ENCODE measurements at places on chromosomes 2 and 18.

DNA sequence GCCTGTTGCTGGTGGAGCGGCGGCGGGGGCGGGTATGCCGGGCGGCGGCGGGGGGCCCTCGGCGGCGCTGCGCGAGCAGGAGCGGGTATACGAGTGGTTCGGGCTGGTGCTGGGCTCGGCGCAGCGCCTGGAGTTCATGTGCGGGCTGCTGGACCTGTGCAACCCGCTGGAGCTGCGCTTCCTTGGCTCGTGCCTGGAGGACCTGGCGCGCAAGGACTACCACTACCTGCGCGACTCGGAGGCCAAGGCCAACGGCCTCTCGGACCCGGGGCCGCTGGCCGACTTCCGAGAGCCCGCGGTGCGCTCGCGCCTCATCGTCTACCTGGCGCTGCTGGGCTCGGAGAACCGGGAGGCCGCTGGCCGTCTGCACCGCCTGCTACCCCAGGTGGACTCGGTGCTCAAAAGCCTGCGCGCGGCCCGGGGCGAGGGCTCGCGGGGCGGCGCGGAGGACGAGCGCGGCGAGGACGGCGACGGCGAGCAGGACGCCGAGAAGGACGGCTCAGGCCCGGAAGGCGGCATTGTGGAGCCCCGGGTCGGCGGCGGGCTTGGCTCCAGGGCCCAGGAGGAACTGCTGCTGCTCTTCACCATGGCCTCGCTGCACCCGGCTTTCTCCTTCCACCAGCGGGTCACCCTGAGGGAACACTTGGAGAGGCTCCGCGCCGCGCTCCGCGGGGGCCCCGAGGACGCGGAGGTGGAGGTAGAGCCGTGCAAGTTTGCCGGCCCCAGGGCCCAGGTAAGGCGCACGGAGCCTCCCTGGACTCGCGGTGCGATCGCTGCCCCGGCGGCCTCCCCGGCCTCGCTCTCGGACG is 1.0 kb downstream of the ZCCHC2 start:
- DNase-seq, result peak; percentile 51

GRCh38 chr2:188784269-188784762 is 189.9 kb upstream of the COL3A1 start:
- no peak for DNase-seq

GRCh38 chr2:38409156-38410102 is 32.4 kb upstream of the ATL2 start:
- no peak for DNase-seq

DNA sequence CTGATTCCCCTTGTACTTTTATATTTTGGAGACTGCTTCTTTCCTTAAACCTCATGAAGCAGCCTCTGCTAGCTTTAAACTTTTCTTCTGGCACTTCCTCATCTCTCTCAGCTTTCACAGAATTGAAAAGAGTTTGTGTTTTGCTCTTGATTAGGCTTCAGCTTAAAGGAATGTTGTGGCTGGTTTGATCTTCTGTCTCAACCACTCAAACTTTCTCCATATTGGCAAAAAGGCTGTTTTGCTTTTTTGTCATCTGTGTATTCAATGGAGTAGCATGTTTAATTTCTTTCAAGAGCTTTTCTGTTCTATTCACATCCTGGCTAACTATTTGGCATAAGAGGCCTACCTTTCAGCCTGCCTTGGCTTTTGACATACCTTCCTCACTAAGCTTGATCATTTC is 36.3 kb upstream of the MSTN start:
- DNase-seq, result no peak

DNA sequence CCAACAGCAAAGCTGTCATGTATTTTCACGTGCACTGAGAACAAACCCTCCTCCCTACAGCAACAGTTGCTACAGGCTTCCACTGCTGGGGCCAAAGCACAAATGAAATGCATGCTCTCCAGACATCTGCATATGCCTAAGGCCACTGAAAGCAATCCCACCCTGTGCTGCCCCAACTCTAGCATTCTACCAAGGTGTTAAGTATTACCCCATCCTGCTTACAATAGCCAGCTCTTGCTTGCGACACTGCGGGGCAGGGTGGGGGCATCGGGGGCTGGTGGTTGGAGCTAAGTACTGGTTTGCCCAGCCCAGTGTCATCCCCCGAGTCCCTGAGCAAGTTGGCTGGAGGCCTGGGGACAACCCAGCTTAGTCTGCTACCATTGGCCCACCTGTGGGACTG is 742.5 kb downstream of the TDRD15 start:
- DNase-seq, result no peak

DNA sequence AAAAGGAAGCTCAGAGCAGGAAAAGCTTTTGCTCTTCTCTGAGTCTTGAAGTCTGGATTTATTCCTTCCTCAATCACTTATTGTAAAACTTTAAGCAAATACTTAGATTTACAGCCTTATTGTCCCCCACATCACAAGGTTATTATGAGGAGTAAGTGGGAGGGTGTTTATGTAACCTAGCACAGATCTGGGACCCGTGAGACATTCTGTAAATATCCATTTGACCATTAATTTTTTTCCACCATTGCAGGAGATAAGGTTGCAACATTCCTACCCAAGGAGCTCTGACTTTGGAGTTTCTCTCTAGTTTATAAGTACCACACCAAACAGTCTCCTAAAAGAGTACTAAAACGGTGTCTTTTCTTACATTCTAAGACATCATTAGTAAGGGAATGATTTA is 52.1 kb upstream of the CTIF start:
- DNase-seq, result no peak

GRCh38 chr2:207869784-207870778 is 100.4 kb upstream of the FZD5 start:
- DNase-seq, result no peak

DNA sequence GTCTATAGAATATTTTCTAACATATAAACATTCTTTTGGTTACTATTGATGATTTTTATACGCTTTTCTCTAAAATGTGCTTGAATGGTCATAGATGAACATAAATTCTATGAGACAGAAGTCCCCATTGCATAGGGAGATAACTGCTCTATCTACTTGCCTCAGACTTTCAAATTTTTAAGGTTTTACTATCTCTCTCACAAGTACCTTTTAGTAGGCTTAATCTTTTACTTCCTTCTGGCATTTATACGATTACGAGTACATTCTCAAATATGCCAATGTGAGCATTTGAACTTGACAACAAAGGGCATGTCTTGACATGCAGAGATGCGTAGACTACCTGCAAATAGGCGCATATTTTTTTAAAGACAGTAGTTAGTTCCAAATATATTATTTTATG is 935.9 kb upstream of the LRATD1 start:
- DNase-seq, result no peak

DNA sequence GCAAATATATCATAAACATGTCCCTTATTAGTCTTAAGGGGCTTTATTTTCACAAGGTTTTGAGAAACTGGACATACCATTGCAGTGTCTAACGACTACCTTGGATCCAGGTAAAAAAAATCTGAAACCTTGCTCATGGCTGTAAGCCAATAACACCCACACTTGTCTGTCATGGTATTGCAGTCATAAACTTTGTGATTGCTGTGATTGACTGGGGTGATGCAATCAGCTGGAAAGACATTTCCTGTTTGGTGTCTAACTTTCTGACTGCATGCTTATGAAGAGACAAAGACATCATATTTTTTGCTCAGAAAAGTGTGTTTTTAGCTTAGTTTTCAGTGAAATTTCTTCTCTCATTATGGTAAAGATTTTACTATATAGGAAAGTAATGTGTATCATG is 635.0 kb downstream of the TSN start:
- DNase-seq, result no peak

DNA sequence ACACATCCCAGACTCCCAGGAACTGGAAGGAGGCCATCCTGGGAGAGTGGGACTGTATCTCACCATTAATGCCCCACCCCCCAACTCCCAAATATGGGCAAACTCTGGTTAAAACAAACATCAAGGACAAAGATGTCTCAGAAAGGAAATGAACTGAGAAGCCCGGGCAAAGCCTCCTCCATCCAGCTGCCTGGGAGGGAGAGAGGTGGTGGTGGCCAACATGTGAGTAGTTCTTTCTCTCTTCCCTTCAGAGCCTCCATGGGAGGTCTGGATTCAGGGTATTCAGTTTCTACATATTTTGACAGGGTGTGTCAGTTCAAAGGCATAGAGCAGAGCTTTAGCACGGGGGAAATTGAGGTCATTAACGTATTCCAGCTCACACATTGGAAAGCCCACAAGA is 57.5 kb downstream of the CXCR4 start:
- peak; percentile 91 for DNase-seq

- DNase-seq, result no peak
Measured at GRCh38 chr18:36355511-36355910, 58.0 kb downstream of the FHOD3 start.

DNA sequence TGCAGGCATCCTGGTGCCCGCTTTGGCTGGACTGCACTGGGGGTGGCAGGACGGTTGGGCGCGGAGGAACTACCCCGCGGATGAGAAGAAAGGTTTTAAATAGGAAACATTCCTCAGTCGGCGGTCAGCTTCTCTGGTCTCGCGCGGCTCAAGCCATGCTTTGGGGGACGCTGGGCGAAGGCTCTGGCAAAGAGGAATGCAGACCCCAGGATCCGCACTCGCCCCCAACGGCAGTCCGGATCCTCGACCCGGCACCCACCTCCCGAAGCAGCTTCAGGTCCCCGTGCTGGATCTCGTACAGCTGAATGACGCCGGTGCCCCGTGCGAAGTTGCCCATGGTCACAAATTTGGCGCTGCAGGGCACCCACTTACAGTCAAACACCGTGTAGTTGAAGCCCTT is 686 bp upstream of the PNO1 start:
- no peak for DNase-seq

All from SJSA1 (cell line).